ENCODE measurements at places on chromosomes 3 and 15.
A peak's percentile ranks its signal among the peaks of the same experiment; 100 is the strongest.

DNA sequence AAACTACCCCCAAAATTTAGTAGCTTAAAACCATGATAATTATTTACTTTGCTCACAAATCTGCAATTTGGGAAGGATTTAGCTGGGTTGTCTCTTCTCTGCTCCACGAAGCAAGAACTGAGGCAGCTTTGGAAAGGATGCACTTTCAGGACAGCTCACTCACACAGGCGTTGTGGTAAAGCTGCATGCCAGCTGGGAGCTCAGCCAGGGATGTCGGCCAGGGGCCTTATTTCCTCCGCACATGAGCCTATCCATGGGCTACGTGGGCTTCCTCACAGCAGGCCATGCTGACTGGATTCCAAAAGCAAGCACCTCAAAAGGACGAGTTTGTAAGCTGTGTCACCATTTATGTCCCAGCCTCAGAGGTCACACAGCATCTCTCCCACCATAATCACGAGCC is 301.3 kb upstream of the IGF1R start:
- no peak for DNase-seq

DNA sequence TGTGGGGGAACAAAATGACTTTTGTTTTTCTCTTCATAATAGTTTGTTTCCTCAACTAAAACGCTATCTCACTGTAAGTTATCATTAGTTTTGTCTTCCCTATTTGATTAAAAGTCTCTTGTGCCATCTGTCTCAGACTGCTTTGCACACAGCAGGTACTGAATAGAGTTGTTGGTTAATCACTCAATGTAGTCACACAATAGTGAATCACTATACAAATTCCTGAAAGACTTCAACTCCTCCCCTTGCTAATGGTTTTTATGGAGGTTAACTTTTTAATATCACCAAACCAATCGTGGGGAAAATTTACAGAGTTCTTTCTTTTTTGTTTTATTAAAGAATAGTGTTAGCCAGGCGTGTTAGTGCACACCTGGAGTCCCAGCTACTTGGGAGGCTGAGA is 2.6 kb upstream of the NGLY1 start:
- no peak for DNase-seq

GRCh38 chr3:187986514-187986934 is 167.4 kb upstream of the LPP start:
- DNase-seq: peak; percentile 64

DNA sequence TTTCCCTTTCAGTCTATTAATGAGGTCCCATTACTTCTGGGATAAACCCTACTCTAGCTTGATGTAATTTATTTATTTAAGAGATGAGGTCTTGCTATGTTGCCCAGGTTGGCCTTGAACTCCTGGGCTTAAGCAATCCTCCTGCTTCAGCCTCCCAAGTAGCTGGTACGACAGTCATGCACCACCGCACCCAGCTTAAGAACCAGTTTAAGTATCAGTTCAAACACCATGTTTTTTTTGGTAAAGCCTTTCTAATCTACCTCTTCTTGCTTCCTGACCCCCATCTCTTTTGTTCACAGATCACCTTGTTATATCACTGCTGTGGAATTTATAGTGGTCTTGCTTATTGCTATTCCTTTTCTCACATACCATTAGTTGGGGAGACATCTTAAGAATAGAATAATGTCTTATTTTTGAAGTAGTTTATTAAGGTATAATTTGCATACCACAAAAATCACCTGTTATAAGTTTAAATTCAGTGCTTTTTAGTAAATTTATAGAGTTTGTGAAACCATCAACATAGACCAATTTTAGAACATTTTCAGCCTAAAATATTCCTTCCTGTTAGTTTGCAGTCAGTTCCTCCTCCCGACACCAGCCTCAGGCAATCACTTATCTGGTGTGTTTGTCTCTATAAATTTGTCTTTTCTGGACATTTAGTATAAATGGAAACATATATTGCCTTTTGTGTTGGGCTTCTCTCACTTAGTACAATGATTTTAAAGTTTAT is 257.9 kb downstream of the PDCD6IP start:
- DNase-seq: no peak

GRCh38 chr3:49711489-49711888 is 8.0 kb downstream of the AMIGO3 start:
- no peak for DNase-seq

DNA sequence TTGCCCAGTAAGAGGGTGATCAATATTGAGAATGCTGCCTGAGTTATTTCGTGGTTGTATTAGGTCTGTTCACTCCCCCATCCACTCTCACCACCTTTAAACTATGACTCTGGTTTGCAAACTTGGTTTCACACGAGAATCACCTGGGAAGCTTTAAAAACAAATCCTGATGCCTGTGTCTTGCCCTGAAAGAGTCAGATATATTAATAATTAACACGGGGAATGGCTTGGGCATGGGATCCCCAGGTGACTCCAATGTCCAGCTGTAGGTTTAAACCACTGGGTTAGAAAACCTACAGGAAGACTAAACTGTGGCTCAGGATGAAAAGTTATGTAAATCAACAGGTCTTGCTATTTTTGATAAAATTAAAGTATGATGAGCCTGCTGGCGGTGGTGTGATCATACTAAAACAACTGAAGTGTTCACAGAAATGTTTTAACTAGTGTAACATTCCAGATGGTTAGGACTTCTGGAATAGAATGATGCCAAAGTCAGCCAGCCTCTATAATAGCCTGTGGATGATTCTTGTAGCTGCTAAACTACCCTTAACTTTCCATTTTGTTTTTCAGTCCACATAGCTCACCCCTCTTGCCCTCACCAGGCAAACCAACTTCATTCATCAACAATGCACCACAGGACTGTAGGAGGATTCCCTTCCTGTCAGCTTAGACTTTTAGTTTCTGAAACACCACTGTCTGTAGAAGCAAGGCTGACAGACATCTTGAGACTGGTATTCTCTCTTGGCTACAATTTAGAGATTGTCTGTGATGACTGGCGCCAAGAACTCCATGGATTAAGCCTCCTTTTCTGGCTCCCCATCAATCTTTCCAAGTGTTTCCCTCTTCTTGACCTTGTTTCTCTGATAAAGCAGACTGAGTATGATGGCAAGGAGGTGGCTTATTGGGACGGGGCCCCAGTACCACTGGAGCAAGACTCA is 119.1 kb upstream of the ADAMTS9 start:
- DNase-seq: no peak

GRCh38 chr3:152302521-152303021 is 33.8 kb downstream of the MBNL1 start:
- DNase-seq: no peak

DNA sequence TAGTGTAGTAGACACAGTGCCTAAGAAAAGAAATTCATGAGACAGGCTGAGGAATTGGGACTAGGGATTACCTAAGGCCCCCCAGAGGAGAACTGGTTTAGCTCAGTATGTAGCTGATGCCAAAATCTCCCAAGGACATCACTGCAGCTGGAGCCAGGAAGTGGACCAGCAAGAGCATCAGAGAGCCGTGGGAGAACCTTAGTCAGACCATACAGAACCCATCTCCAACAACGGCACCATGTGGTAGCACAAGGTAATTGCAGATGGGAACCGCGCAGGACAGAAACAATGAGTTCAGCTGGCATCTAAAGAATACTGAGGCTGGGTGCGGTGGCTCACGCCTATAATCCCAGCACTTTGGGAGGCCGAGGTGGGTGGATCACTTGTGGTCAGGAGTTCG is 81.7 kb downstream of the WNT5A start:
- DNase-seq: no peak

DNA sequence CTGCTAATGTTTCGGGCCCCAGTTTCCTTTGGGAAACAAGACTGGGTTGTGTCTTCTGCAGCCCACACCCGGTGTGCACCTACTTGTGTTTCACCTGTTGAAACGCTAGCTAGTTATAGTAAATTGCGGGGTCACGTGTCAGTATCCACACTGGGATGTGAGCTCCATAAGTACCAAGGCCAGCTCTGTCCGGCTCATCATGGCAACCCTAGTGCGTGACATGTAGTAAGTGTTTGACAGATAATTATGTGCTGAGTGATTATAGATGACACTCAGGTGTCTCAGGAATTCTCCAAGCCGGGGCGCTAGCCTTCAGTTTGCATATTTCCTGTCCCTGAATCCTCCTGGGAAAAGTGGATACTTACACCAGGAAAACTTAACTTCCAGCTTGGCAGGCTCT is 12.8 kb downstream of the APOD start:
- DNase-seq: no peak

GRCh38 chr3:17195856-17196604 is 311.3 kb downstream of the PLCL2 start:
- no peak for DNase-seq

GRCh38 chr3:50254577-50255250 is 14.2 kb upstream of the SEMA3B start:
- DNase-seq: no peak

DNA sequence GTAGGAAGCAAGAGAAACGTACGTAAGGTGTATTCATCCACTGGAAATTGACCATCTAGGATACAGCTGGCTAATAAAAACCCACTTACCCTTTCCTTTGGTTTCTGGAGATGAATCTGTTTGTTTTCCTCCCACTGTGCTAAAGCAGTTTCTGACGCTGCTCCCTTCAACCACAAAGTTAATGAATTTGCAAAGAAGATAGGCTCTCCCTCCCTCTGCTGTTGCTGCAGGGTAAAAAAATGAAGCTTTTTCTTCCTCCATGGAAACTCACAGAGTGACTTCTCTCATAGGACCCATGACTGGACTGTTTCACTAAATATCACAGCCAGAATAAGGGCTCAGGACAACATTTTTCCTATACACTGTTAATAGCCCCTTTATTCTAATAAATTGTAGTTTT is 172.1 kb upstream of the LRRN1 start:
- DNase-seq: no peak

All from activated CD4-positive, alpha-beta T cell treated with anti-CD3 and anti-CD28 coated beads, Interleukin-2, amount 50 U/mL, for 24 hours (primary cell).